ENCODE measurements at places on chromosomes 1 and 21.

DNA sequence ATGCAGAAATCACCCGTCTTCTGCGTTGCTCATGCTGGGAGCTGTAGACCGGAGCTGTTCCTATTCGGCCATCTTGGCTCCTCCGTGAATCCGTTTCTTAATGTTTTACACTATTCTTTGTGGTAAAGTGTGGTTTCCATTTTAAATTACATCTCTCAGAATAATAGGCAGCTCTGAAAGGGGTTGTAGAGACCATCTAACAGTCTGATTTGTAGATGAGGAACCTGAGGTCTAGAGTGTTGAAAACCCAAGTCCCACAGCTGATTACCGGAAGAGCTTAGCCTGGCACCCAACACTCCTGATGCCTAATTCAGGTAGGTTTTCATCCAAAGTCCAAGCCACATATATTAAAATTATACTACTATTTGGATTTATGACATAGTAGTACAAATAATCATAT is 144.0 kb downstream of the LEPR start:
- no peak for DNase-seq

DNA sequence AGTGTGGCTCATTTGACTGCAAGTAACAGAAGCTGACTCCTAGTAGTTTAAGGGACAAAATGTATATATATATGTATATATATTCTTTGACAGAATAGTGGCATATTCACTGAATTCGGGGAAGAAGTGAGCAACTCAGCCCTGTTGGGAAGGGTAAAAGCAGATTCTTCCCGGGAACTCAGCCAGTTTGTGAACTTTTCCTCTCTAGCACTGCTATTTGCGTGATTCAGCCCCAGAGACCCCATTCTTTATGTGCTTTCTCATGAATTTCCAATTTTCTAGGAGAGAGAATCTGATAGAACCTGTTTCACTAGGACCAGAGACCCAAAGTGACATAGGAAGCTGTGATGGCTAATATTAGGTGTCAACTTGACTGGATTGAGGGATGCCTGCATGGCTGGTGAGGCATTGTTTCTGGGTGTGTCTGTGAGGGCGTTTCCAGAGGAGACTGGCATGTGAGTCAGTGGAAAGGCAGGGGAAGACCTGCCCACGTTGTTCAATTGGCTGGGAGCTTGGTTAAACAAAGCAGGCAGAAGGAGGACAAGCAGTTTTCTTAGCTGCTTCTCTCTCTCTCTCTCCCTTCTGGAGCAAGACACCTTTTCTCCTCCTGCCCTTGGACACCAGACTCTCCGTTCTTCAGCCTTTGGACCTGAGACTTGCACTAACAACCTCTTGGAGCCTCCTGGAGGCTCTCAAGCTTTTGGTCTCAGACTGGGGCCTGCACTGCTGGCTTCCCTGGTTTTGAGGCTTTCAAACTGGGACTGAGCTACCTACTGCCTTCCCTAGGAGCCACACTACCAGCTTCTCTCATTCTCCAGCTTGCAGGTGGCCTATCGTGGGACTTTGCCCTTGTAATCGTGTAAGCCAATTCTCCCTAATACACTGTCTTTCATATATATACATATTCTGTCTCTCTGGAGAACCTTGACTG is 93.4 kb upstream of the KCNK1 start:
- DNase-seq = no peak

- DNase-seq = no peak
Measured at GRCh38 chr1:112790920-112791722, 76.0 kb upstream of the PPM1J start.

GRCh38 chr1:156115514-156116374 is 1.2 kb downstream of the LMNA start:
- DNase-seq = no peak

- no peak for DNase-seq
Measured at GRCh38 chr1:94713472-94714141, 106.5 kb upstream of the SLC44A3 start.

- DNase-seq = no peak
Measured at GRCh38 chr1:221868593-221869303, 126.9 kb upstream of the DUSP10 start.

DNA sequence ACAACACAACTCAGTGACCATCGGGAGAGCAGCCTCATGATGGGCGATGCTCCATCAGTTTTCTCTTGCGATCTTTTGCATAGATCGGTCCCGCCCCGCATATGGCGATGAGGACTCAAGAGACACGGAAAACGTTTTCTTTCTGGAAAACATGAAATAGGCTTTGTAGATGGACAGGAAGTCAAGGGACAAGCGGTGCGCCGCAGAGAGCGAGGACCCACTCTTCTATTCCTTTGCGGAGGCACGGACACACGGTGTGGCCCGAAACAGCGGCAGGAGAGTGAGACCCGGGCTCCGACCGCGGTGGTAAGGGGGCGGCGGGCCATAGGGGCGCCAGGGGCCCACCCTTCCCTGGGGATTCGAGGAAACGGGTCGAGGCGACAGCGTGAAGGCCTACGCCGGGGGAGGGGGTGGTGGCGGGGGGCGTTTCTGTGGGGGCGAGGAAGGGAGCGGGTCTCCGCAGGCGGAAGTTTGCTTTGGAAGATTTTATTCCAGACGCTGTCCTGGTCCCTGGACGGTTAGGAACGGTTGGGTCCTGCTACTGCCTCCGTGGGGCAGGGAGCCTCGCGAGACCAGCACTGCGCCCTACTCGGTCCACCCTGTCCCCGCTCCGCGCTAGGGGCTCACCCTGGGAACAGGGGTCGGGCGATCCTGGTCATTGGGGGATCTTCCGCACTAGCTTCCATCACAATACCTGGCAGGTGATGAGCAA is 796 bp upstream of the TDRKH start:
- DNase-seq = no peak

- DNase-seq = no peak
Measured at GRCh38 chr1:119387858-119388257, 19.3 kb downstream of the HAO2 start.

DNA sequence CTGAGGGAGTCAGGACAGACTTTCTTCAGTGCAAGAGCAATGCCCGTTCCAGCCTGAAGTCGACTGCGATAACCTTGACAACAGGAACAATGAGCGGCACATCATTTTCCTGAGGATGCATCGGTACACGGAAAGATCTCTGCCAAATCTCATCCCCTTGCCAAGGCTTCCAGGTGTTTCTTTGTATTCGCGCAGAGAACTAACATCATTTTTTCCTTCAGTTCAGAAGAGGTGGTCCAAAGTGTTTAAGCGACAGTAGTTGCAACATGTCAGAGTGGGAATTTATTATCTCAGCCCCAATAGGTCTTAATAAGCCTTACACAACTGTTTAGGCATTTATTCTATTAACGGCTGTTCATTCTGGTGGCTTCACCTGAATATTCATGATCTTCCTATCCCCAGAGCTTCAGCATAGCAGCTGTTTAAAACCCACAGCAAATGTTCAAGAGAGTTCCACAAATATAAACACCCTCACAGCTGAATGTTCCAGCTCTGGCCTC is 129.7 kb upstream of the NFIA start:
- DNase-seq = no peak

DNA sequence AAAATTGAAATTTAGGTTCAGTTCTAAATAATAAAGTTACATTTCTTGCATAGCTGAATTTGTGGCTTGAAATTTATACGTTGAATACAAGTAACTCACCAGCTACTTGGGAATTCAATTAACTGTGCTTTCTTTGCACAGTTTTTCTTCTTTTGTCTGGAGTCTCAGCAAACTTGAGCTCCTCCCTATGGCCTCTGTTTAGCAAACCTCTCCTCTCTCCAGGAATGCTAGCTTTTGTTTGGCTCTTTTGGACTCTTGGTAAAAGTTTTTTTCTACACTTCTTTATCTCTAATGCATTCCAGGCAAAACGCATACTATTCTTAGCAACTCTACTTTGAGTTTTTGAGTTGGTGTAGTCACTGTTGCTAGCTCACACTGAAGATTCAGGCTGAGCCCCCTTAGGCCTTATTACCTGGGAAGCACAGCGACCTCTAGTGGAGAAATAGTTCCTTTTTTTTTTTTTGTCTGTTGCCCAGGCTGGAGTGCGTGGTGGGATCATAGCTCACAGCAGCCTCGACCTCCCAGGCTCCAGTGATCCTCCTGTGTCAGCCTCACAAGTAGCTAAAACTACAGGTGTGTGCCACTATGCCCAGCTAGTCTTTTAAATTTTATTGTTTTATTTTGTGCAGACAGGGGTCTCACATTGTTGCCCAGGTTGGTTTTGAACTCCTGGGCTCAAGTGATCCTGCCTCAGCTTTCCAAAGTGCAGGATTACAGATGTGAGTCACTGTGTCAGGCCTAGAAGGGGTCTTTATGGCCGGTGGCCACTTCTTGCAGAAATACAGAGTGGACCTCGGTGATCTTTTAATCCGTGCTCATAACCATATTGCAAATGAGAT is 61.7 kb downstream of the CASQ2 start:
- DNase-seq = no peak

GRCh38 chr1:38815903-38816627 is 43.5 kb downstream of the RRAGC start:
- DNase-seq = no peak

- no peak for DNase-seq
Measured at GRCh38 chr1:89807983-89808382, 12.8 kb upstream of the LRRC8D start.

- no peak for DNase-seq
Measured at GRCh38 chr1:30735668-30736498, 12.5 kb upstream of the MATN1 start.

DNA sequence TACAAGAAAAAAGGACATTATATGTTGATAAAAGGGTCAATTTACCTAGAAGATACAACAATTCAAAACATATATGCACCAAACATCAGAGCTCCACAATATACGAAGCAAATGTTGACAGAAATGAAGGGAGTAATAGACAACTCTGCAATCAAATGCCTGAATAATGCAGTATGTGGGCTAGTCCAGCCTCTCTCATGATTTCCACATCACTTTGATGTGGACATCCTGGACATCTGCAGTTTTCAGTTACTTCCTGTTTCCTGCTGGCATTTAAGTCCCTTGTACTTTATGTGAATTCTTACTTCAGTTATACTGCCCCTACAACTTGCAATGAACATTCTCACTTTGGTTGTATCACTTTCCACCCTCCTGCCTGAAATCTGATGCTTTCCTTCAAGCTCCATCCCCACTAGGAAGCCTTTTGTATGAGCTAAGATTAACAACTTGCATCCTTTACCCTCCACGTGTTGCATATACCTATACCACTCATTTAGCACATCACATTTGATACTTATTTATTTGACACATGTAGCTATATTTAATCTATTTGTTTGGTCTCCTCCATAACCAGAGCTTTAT is 36.7 kb downstream of the DISC1 start:
- DNase-seq = no peak

DNA sequence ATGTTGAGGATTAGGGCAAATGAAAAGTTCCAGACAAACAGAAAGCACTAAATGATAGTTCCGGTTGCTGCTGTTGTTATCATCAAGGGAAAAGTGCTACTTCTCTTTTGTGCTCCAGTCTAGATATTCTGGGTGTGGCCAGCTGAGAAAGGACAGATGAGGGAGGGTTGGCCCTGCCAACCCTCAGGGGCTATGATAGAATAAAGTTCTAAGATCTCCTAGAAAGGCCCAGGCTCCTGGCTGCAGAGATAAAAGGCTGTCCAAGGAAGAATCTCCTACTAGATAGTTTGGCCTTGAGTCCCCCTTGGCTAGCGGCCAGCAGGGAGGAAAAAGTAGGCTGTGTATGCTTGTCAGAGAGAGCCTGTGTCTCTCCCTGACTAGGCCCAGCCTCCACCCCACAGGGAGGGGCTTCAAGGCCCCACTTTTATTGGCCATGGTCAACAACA is 31.5 kb downstream of the RIMS3 start:
- DNase-seq = no peak

GRCh38 chr1:100627936-100628335 is 90.0 kb downstream of the GPR88 start:
- DNase-seq = no peak

Measured in activated CD4-positive, CD25-positive, alpha-beta regulatory T cell (primary cell).